ENCODE measurements at places on chromosomes 16 and 17. TPM values are rescaled to one million over a fixed set of nuclear protein-coding genes. Genes with fewer than 3 reads are reported as not detected.

Gene CBX2
- 3.6 TPM for polyA plus RNA-seq

Gene CA4
- not detected for polyA plus RNA-seq

Gene OGFOD3
- 26.1 TPM for polyA plus RNA-seq

Gene CCL16
- not detected for polyA plus RNA-seq

Gene POLR3E
- 50.3 TPM for polyA plus RNA-seq

Gene KRTAP9-2
- not detected for polyA plus RNA-seq

Gene LAT
- polyA plus RNA-seq = 1.5 TPM

Gene WDR59
- 41.8 TPM for polyA plus RNA-seq

Gene MLKL
- polyA plus RNA-seq = 11.7 TPM

Gene SDR42E1
- 10.6 TPM for polyA plus RNA-seq

Gene MYLK3
- 0.01 TPM for polyA plus RNA-seq

Gene CALB2
- 2.6 TPM for polyA plus RNA-seq

Gene HS3ST3B1
- 1.5 TPM for polyA plus RNA-seq

Gene TLCD1
- polyA plus RNA-seq = 19.8 TPM

Measured in mammary epithelial cell (primary cell).